NCI-H345 (cell line): ENCODE measurements at places on chromosomes 13 and 19.

DNA sequence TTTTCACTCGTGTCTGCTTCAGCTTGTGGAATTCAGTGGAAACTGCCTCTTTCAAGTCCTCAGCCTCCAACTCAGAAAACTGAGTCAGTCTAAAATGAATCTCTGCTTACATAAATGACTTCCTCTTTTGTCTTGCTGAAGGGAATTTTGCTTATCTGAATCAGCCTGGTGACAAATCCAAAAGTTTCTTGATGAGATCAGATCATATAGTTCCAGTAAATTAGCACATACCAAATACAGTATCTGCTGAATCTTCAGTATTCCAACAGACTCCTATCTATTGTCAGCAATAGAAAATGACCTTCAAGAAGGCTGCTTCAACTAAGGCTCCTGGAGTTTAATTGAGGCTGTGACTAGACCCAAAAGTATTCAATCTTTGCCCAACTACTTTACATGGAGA, 290.0 kb downstream of the MZT1 start:
- DNase-seq = no peak

DNA sequence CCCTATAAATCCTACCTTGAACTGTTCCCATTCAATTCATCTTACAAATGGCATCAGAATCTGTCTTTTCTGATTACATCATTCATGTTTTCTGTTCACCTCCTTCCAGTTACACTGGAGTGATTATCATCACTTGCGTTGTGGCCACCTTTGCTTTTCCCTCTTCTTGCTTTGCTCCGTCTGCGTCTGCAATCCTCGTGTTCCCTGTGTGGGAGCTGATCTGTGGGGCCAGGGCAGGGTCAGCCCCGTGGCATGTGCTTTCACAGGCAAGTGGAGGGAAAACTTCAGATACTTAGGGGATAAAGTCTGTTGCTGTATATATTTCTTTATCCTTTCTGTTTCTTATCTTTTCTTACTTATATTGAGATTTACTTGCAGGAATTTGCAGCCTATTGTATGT, 277.7 kb downstream of the SLC7A1 start:
- no peak for DNase-seq

GRCh38 chr13:94280349-94280748, 199.1 kb downstream of the DCT start:
- DNase-seq = no peak

- no peak for DNase-seq
Measured at GRCh38 chr13:48097793-48098192, 2.9 kb upstream of the MED4 start.

- peak; percentile 86 for DNase-seq
Measured at GRCh38 chr19:2962018-2962670, 15.2 kb upstream of the TLE6 start.

DNA sequence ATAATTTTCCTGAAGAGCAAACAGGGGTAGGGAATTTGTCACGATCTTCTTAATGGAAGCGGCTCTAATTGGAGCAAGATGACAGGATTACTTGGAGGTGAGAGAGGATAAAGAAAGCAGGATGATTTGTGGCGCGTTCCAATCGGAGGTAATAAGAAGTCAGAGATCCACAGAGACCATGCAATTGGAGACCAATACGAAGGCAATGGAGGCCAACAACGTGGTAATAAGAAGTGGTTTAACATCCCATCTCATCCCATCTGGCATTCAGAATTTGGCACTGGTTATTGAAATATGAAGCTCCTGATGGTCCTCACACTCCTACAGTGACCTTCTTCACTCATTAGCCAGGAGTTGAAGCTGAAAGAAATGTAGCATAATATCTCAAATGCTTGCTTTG, 130.6 kb downstream of the DLEU7 start:
- DNase-seq = no peak

DNA sequence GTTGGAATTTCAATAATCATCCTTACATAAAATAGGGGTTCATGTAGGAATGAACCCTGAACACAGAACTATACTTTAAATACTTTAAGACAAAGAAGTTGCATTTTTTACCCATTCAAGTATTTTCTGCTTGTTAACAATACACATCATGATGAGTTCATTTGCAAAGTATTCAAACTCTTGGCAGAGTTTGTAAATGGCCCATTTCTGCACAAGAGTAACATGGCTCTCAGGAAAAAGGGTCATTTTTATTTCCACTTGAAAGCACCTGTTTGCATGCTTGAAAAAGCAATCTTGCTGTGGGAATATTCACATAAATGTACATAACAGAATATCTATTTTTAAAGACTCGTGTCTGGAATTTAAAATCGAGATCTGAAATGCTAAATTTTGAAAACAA, 18.1 kb downstream of the ESD start:
- no peak for DNase-seq
